ENCODE measurements at places on chromosomes 5 and 9.

DNA sequence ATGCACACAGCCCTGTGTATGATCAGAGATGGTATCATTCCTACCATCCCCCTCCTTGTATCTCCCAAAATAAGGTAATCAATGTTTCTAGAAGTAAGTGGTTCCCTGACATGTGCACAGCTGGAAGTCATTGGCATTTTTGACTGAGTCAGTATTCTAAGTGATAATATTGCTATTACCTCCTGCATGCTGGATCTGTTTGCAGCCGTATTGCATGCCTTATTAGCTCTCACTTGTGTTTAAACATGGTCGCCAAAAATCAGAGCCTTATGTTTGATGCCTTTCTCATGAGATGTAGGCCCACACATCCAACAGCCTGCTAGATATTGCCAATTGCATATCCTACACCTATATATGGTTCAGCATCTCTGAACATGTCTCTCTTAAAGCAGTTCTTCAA lies 254.3 kb downstream of the CDH12 start:
- no peak for DNase-seq

DNA sequence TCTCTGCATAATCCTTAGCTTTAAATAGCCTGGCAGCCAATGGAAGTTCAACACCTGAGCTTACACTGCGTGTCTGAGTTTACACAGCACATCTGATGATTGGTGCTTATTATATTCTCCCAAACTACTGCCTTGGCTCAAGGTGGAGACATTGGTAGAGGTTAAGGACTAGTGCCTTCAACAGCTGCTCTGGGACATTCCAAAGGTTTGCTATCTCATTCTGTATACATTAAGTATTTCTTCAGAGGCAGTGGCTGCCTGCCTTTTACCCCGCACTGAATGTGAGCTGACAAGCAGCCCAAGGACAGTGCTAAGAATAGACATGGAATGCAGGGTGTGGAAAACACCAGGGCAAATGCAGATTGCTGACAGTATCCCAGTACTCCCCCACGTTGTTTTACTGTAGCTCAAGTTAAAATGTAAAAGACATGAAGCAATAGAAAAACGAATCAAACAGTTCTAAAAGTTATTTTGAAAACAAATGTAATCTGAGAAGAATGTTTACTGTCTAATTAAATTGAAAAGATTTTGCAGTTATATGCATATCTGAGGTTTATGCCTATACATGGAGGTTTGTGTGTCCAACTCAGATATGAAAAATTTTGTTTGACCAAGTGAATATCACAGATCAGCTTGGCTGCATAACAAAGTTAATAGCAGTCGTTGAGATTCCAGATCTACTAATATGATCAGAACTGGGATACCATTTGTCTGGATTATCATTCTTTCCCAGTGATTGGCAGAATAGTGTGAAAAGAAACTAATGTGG lies 1.8 kb downstream of the HSPB3 start:
- DNase-seq, result no peak

DNA sequence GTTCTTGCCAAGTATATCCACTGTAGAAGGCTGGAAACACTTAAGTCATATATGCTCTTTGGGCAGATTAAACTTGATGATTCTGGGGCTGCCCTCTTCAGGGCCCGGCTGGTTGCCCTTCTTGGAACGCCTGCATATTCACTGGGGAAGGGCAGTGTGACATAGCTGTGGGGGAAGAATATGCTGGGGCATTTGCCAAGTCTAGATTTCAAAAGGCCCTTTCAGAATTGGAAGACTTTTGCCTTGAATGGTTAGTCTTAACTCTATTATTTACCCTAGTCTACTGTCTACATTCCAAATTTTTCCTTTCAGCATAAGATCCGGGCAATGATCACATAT lies 161.2 kb upstream of the PITX1 start:
- DNase-seq, result no peak

DNA sequence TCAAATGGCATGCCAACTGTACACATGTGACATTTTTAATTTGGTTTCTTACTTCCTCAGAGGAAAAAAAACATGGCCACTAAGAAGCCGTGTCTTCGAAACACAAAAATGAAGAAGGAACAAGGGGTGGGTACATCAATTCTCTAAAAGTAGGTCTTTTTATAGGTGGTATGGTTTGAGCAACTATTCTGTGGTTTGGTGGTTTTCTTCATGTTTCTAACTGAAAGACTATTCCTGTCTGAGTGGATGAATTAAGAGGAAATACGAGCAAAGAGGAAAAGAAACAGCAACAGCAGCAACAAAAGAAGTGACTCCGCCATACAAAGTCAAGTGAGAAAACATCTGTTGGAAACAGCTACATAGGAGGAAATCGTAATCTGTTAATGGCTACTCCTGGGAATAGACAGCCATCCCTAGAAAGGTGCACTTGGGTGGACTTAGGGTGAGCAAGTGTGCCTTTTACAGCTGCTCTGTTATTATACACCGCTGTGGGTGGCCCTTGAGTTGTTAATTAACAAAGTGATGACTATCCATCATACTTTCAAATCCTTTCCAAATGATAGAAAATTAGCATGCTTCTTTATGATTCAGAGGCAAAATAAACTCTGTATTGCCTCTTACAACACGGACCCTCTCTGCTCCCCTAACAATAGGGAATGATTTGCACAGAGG lies 575.8 kb downstream of the TLE1 start:
- no peak for DNase-seq

- peak; percentile 13 for DNase-seq
Measured at GRCh38 chr5:76867827-76868693, 18.2 kb downstream of the S100Z start.

GRCh38 chr5:158797498-158797845 lies 302.2 kb downstream of the EBF1 start:
- no peak for DNase-seq

DNA sequence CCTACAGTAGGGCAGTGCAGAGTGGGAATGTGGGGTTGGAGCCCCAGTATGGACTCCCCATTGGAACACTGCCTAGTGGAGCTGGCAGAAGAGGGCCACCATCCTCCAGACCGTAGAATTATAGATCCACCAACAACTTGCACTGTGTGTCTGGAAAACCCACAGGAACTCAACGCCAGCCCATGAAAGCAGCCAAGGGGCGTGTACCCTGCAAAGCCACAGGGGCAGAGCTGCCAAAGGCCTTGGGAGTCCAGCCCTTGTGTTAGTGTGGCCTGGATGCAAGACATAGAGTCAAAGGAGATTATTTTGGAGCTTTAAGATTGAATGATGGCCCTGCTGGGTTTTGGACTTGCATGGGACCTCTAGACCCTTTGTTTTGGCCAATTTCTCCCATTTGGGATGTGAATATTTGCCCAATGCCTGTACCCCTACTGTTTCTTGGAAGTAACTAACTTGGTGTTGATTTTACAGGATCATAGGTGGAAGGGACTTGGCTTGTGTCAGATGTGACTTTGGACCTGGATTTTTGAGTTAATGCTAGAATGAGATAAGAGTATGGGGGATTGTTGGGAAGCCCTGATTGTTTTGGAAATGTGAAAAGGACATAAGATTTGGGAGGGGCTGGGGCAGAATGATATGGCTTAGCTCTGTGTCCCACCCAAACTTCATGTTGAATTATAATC lies 266.8 kb downstream of the SEMA5A start:
- no peak for DNase-seq

GRCh38 chr9:115498303-115498702 lies 380.3 kb upstream of the TNC start:
- no peak for DNase-seq

GRCh38 chr9:108211411-108211955 lies 644.3 kb downstream of the ACTL7B start:
- no peak for DNase-seq

DNA sequence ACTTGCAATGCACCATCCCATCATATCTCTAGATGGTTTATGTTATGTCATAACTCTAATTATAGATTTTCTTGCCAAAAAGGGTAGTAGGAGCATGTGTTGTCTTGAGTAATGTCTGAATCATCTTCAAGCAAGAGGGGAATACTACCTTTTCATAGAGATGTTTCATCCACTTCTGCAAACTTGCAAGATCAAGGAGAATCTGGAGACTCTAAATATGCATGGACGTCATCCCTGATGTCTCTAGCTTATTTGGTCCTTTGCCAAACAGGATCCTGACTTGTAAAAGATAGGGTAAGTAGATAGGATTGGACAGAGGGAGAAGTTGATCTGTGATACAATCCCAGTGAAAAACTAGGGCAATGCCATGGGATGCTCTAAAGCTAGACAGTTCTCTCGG lies 246.5 kb downstream of the DMRTA1 start:
- DNase-seq, result no peak

- no peak for DNase-seq
Measured at GRCh38 chr9:75636427-75637045, 253.9 kb upstream of the PCSK5 start.

GRCh38 chr5:31531888-31532547 lies at the start of the genes C5orf22 and DROSHA:
TSS of gene C5orf22 (plus strand) at chr5:31532301. CDS start at chr5:31532393, 92 bp downstream.
TSS of gene DROSHA (minus strand) at chr5:31532093. CDS start at chr5:31529059, 3,034 bp downstream.
- peak; percentile 73 for DNase-seq

DNA sequence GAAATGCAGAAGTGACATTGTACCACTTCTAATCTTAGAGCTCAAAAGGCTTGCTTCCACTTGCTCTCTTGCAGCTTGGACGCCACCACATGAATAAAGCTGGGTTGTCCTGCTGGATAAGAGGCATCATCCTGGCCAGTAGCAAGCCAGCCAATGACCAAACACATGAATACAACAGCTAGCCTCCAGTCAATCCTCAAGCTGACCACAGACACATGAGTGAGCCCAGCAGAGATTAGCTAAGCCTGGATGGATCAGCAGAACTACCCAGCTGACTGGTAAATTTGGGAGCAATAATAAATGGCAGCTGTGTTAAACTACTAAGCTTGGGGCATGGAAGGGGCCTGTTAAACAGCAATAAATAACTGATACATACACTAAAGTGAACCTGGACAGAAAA lies 121.1 kb upstream of the SLC12A2 start:
- DNase-seq, result no peak

- no peak for DNase-seq
Measured at GRCh38 chr9:95425910-95426551, 90.7 kb downstream of the PTCH1 start.

- no peak for DNase-seq
Measured at GRCh38 chr9:114283551-114284111, 39.3 kb upstream of the ORM1 start.

- no peak for DNase-seq
Measured at GRCh38 chr9:26406676-26407075, 485.9 kb downstream of the CAAP1 start.

DNA sequence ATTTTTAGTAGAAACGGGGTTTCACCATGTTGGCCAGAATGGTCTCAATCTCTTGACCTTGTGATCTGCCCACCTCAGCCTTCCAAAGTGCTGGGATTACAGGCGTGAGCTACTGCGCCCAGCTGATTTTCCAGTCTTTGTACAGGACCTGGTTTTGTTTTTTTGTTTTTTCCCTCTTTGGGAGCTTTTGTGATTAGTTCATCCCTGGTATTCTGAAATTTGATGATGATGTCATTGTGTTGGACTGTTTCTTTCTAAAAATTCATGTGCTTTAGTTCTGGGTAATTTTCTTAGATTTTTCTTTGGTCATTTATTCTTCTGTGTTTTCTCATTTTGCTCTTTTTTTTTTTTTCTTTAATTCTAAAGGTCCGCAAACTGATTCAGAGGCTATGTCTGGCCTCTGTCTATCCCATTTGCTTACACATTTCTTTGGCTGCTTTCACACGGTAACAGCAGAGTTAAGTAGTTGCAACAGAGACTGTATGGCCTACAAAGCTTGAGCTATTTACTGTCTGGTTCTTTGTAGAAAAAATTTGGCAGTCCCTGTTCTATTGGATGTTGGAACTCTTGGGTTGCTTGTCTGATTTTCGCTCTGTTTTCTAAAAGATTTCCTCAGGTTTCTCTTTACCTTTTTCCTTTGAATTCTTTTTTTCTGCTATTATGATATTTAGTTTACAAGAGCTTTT lies 24.8 kb downstream of the STX17 start:
- DNase-seq, result no peak

DNA sequence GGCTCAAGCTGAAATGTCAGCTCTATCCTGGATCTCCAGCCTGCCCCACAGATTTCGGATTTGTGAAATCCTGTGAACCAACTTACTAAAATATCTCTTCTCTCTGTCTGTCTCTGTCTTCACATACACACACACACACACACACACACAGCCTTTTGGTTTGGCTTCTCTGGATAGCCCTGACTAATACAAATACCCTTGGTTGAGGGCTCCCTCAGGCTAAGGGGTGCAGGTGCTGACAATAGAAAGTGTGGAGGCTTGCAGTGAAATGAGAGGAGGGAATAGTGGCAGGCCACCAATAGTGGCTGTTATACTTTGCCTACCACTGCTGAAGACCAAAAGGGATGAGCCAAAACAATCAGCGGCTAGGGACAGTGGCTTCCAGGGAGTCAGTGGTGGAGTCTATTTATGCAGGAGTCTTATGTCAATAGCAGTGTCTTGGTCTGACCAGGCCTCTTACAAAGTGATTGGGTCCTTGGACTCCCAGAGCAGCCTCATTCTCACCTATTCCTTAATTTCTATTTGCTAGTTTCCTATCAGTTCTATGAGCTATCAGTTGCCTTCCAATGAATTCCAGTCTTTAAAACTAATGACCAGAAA lies 93.2 kb upstream of the GAS1 start:
- DNase-seq, result no peak

Measured in stimulated activated CD8-positive, alpha-beta memory T cell treated with anti-CD3 and anti-CD28 coated beads, Interleukin-4, amount 100 ng/mL, for 4 hours (primary cell).